MCF 10A (cell line): ENCODE measurements at places on chromosomes 2 and 18. TPM values are rescaled to one million over a fixed set of nuclear protein-coding genes. Genes with fewer than 3 reads are reported as not detected.

DNA sequence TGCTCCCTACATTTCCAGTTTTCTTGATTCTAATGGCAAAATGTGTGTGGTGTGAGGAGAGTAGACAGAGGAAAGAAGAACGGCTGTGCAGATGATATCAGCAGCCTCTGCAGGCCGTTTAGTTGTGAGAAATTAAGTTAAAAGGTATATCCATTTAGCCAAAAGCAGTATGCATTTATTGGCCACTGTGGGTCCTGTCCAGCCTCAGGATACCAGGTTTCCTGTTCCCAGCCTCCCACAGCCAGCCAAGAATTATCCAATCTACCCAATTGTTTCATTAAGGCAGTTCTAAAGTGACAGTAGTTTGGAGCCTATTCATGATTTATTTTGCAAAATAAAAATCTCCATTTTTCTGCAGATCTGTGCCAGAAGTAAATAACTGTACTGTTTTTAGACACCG, 107.5 kb downstream of the TMEM18 start:
- H3K27me3 ChIP-seq, result no peaks in the 10 kb centered on the region
- H3K27ac ChIP-seq, result no peak overlapping the region
- no peak for DNase-seq
- H3K36me3 ChIP-seq, result no peaks in the 10 kb centered on the region
- peaks cover 21% of the 10 kb centered on the region for H3K4me1 ChIP-seq

CAVIN2 gene
- 14.7 and 16.4 TPM in 2 replicates for total RNA-seq

DNA sequence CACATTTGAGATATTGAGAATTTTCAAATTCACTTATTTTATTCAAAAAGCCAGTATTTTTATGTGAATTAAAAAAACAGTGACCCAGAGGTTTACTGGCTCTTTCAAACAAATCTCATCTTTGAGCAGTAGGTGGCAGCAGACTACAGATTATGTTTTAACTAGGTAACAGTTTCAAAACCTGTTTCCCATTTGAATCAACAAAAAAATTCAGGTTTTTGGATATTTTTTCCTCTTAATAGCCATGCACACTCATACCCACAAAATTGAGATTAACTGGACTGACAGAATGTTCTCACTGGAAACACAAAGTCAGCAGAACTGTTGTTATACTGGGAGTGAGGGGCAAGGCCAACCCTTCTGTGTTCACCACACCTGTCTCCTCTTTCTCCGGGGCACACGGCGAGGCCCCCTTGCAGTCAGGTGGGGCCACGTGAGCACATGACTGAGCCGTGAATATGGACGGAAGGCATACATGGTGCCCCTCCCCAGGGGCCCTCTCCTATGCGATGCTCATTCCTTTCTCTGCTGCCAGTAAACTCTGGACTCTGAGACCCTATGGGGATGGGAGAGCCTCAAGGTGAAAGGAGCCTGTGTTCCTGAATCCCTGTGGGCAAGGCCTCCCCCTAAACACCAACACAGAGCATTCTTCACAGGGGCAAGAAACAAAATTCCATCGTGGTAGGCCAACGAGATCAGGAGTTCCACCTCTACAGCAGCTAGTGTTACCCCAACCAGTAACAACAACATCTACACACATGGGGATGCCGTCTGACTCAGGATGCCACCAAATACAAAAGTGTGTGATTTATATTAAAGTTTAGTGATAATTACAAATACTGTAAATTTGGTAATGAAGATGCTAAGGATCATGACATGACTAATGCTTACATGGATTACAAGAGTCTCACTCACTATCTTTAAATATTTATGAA, 80.4 kb downstream of the LPIN2 start:
- H3K4me1 ChIP-seq, result peaks cover 10% of the 10 kb centered on the region
- no peaks in the 10 kb centered on the region for H3K27me3 ChIP-seq
- H3K36me3 ChIP-seq, result peaks cover 42% of the 10 kb centered on the region

- no peaks in the 10 kb centered on the region for H3K36me3 ChIP-seq
- H3K27me3 ChIP-seq, result no peaks in the 10 kb centered on the region
- no peak for DNase-seq
- no peak overlapping the region for H3K4me3 ChIP-seq
- peaks cover 11% of the 10 kb centered on the region for H3K4me1 ChIP-seq
Observed at GRCh38 chr2:160570376-160570775, 76.8 kb upstream of the RBMS1 start.

- peaks cover 8% of the 10 kb centered on the region for H3K4me1 ChIP-seq
- no peak overlapping the region for H3K4me3 ChIP-seq
Observed at GRCh38 chr18:11119550-11119949, 29.8 kb downstream of the PIEZO2 start.

DNA sequence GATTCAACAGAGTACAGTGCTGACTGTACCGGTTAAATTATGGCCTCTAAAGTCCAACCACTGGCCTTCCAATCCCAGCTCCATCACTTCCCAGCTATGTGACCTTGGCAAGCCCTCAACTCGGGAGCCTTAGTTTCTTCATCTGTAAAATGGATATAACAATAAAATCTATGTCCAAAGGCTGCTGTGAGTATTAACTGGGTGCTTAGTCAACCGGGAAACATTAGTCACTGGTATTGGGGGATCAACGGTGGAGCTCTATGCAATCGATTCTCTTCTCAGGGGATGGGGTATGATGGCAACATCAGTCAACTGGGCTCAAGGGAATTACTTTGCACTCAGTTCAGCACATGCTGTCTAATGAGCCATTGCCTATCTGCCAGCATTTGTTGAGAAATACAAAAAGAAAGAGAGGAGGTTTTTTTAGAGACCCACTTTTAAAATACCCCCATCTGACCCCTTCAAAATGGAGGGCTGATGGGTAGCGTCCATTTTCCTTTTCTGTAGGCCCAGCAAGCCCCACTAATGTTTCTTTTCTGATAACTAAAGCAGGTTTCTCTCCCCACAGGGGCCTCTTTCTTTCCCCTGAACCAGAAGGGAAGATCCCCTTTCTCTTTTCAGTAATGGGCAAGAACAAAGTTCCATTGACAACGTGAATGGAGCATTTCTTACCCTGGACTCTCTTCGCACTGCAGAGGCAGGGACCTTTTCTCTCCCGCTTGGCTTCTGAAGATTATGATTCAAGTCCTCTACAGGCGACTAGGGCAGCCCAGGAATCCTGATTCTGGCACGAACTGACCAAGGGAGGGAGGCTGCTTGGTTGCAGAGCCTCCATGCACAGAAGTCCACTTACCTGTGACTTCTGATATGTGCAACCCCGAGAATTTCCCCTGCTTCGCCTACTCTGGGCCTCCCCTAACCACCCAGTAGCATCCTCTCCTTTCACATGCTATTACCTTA, 8.7 kb upstream of the AGFG1 start:
- no peak overlapping the region for H3K27ac ChIP-seq
- peaks cover 20% of the 10 kb centered on the region for H3K4me1 ChIP-seq
- no peak overlapping the region for H3K4me3 ChIP-seq
- no peaks in the 10 kb centered on the region for H3K27me3 ChIP-seq
- H3K36me3 ChIP-seq, result no peaks in the 10 kb centered on the region

TWIST2 gene
- total RNA-seq, result 30.2 and 31.6 TPM in 2 replicates

ZNF521 gene
- not detected in 2 replicates for total RNA-seq

- H3K4me1 ChIP-seq, result peaks cover 11% of the 10 kb centered on the region
- H3K27me3 ChIP-seq, result no peaks in the 10 kb centered on the region
- no peak overlapping the region for H3K27ac ChIP-seq
- H3K36me3 ChIP-seq, result peaks cover 7% of the 10 kb centered on the region
Observed at GRCh38 chr2:205731583-205731981, 49.3 kb downstream of the NRP2 start.

DNA sequence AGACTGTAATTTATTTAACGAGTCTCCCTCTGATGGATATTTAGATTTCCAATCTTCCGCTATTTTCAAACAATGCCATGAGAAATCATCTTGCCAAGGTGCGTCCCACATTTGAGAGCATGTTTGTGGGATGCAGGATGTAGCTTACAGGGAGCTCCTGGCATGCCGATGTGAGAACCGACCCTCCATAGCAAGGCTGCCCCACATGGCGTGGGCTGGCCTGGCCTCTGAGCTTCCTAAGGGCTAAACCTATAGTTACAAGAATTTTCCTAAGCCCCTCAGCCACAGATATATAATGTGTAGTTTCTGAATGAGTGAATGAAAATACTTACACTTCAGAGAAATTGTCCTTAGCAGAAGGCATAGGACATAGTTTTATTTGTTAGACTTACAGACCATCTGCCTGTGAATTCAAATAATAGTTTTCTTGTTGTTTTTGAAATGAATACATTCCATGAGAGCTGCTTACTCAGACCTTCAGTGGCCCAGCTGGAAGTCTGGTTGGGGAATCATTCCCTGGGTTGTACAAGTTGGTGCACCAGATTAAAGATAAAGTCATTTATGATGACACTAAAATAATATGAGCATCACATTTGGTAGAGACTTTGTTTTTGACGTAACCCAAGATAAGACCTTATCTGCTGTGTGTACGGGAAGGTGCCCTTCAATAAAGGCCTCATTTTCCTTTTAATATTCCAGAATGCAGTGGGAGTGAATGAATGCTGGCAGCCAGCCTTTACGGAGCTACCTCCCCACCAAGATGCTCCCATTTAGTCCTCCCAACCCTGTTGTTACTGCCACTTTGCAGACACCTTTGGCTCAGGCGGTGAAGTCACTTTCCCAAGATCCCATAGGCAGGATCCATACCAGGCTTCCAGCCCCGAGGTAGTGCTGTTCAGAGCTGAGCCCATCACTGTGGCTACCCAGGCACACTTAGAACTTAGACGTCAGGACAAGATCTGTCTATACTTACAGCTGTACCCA, 107.1 kb downstream of the GLI2 start:
- peaks cover 7% of the 10 kb centered on the region for H3K36me3 ChIP-seq
- H3K27me3 ChIP-seq, result no peaks in the 10 kb centered on the region
- H3K4me1 ChIP-seq, result no peaks in the 10 kb centered on the region
- DNase-seq, result no peak

FABP1 gene
- not detected in 2 replicates for total RNA-seq
